Activated naive CD4-positive, alpha-beta T cell treated with Interleukin-2 at 50 U/mL for 16 hours (primary cell): ENCODE measurements at places on chromosomes 12 and 14.

- no peak for DNase-seq
Measured at GRCh38 chr12:76720068-76720467, 43.8 kb upstream of the ZDHHC17 start.

DNA sequence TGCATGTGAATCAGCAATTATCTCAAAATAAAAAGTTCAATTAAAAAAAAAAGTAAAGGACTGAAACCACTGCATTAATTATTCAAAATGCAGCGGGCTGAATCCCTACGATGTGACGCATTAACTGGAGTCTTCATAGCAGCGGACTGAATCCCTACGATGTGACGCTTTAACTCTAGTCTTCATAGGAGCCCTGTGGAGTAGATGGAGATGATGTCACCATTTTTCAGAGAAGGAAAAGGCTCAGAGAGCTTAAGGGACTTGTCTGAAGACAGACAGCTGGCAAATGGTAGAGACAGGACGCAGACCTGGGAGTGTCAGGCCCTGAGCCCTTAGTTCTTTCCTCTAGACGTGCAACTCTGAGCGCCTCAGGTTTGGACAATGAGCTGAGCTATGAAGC is 168.0 kb upstream of the MYL2 start:
- no peak for DNase-seq

GRCh38 chr12:102093319-102093718 is 26.6 kb downstream of the NUP37 start:
- DNase-seq, result no peak

- no peak for DNase-seq
Measured at GRCh38 chr12:27502021-27502435, 22.0 kb upstream of the PPFIBP1 start.

DNA sequence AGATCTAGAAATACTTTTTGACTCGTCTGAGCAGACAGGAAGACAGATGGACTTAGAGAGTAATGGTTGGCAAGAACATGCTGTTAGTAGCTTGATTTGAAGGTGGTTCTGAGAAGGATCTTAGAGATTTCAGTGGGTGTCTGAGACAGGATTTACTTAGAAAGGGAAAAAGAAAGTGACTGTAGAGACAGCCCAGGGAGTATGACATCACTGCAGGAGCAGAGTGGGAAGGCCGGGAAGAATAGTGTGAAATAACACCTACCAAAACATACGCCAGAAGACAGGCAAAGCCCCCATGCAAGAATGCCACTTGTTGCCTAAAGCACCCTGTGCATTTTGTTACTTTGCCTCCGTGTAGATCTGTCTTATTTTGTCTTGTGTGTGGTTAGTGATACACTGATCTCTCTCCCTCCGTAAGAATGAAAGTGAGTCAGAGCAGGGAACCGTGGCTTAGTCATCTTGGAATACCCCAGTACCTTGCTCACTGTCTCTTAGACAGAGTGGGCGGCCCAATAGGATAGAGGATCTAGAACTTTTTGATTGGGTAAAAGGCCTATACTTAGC is 161.3 kb upstream of the IFNG-AS1 start:
- peak; percentile 70 for DNase-seq

DNA sequence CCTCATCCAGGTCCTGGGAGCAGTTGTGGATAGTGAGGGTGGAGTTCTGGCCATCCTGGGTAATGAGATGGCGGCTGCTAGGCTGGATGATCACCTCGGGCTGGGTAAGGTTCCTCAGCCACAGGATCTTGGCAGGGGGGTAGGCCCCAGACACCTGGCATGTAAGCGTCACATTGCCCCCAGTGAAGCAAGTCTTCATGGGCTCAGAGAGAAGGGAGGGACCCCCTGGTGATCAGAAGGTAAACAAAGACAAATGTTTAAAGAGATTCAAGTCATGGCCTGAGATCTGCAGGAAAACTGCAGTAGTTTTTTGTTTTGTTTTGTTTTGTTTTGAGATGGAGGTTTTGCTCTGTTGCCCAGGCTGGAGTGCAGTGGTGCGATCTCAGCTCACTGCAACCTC is 12.8 kb upstream of the WSB2 start:
- DNase-seq, result no peak

- peak; percentile 71 for DNase-seq
Measured at GRCh38 chr12:49098035-49098451, 3.4 kb upstream of the DHH start.

GRCh38 chr14:22597771-22598098 is 365 bp upstream of the ABHD4 start:
- DNase-seq, result no peak

GRCh38 chr12:109261939-109262338 is 47.1 kb downstream of the FOXN4 start:
- no peak for DNase-seq

- no peak for DNase-seq
Measured at GRCh38 chr12:108600702-108601007, 2.8 kb upstream of the TMEM119 start.

DNA sequence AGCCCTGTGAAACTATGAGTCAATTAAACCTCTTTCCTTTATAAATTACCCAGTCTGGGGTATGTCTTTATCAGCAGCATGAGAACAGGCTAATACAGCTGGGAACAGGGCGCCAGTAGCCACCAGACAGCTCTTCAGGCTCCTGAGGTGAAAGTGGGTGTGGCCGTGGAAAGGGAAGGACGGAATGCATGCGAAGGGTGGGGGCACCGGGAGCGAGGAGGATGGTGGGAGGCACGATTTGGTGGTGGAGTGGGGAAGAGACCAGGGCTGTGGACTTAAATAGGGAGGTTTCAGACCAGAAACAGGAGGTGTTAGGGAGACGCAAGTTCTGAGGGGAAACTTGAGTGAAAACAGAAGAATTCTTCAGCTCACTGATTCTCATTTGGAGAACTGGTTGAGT is 44.1 kb upstream of the CHST11 start:
- DNase-seq, result no peak

DNA sequence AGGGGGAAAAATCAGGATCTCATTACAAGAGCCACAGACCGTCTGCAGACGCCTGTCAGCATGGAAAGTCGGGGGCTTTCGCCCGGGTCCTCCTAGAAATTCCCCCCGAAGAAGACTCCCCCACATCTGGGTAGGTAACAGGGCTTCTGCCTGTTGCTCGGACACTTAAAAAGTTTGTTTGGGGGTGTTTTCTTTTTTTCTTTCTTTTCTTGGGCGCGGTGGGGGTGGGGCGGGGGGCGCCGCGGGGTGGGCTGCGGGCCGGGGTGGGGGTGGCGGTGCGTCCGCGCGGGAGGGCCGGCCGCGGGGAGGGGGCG is 358 bp downstream of the ELK3 start:
- no peak for DNase-seq
